PC-3 (cell line): ENCODE measurements at places on chromosomes 1 and 21. TPM values are rescaled to one million over a fixed set of nuclear protein-coding genes. Genes with fewer than 3 reads are reported as not detected.
A peak's percentile ranks its signal among the peaks of the same experiment; 100 is the strongest.

- H3K27ac ChIP-seq = no peak overlapping the region
- peak; percentile 76 for DNase-seq
- H3K4me3 ChIP-seq = peak overlapping the region; percentile 56
- H3K27me3 ChIP-seq = no peaks in the 10 kb centered on the region
Observed at GRCh38 chr1:62286786-62287224, 32.4 kb downstream of the KANK4 start.

DNA sequence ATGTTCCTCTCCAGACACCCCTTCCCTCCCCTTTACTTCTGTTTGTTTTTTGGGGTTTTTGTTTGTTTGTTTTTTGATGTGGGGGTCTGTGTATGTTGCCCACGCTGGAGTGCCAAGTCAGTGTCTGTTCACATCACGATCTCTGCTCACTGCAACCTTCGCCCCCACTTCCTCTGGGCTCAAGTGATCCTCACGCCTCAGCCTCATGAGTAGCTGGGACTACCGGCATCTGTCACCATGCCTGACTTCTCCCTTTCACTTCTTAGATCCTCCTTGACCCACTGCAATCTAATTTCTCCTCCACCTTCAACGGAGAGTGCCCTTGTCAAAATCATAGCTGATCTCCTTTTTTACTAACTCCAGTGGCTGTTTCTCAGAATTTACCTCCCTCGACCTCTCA is 100.7 kb upstream of the KIF26B start:
- no peaks in the 10 kb centered on the region for H3K4me1 ChIP-seq
- H3K36me3 ChIP-seq = no peaks in the 10 kb centered on the region
- H3K27ac ChIP-seq = no peak overlapping the region

The CD84 gene
- total RNA-seq = not detected in 2 replicates

The FCRL2 gene
- not detected in 2 replicates for total RNA-seq

DNA sequence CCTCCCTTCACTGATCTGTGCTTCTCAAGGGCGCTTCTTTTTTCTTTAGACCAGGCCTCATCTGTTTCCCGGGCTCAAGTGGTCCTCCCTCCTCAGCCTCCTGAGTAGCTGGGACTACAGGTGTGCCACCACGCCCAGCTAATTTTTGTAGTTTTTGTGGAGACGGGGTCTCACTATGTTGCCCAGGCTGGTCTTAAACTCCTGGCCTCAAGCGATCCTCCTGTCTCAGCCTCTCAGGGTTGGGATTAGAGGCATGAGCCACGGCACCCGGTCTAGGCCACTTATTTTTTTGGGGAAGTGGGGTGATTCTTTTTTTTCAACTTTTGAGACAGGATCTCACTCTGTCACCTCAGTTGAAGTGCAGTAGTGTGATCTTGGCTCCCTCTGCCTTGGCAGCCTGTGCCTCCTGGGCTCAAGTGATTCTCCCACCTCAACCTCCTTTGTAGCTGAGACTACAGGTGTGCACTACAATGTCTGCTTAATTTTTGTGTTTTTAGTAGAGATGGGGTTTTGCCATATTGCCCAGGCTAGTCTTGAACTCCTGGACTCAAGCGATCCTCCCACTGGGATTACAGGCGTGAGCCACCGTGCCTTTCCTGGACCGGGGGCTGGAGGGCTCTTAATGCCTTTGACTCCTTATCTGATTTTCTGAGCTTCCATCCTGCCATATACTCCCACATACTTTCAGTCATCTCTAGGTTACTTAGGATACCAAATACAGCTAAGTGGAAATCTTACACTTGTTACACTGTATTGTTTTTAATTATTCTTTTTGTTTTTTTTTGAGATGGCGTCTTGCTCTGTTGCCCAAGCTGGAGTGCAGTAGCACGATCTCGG is 18.9 kb downstream of the MFAP2 start:
- H3K36me3 ChIP-seq = no peaks in the 10 kb centered on the region
- no peaks in the 10 kb centered on the region for H3K27me3 ChIP-seq
- no peak overlapping the region for H3K27ac ChIP-seq
- DNase-seq = no peak
- peak overlapping the region; percentile 55; the same call in 1 of the 2 replicates for H3K4me3 ChIP-seq
- no peaks in the 10 kb centered on the region for H3K4me1 ChIP-seq

- H3K4me1 ChIP-seq = peaks cover 35% of the 10 kb centered on the region
- H3K27ac ChIP-seq = no peak overlapping the region
- no peaks in the 10 kb centered on the region for H3K36me3 ChIP-seq
- H3K4me3 ChIP-seq = no peak overlapping the region
- DNase-seq = no peak
Observed at GRCh38 chr1:64472040-64472376, 2.1 kb downstream of the CACHD1 start.

The HSPA6 gene
- total RNA-seq = 3.8 and 4.3 TPM in 2 replicates

DNA sequence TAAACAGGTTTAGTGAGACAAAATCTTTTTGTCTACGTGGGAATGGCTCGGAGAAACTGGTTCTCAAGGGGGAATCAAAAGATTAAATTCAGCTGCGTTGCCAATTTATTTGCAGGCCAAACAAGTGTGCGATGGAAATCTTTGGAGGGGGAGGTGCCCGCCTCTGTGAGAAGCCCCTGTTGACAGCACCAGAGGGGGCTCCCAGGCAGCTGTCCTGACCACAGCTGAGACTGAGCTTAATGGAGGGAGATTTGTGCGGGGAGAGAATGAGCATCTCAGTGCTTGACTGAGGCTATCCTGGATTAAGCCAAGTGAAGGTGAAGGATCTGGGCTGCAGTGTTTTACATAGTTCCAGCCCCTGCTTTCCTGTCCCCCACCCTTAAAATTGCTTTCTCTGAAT is 169.7 kb downstream of the ATG4C start:
- no peak overlapping the region for H3K27ac ChIP-seq
- H3K36me3 ChIP-seq = no peaks in the 10 kb centered on the region
- peaks cover 95% of the 10 kb centered on the region for H3K27me3 ChIP-seq
- DNase-seq = no peak
- no peaks in the 10 kb centered on the region for H3K4me1 ChIP-seq

DNA sequence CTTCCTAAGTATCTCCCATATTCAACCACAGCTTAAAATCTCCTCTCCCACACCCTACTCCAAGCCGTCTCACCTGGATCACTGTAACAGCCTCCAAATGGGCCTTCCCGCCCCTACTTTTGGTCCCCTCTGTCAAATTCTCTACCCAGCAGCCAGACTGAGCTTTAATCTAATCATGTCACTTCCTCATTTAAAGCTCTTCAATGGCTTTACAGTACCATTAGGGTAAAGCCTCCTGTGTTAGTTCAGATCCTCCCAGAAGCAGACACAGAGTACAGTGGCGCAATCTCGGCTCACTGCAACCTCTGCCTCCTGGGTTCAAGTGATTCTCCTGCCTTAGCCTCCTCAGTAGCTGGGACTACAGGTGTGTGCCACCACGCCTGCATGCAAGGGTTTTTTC is 46.8 kb upstream of the PSEN2 start:
- no peak overlapping the region for H3K27ac ChIP-seq
- no peak overlapping the region for H3K4me3 ChIP-seq
- H3K36me3 ChIP-seq = no peaks in the 10 kb centered on the region

DNA sequence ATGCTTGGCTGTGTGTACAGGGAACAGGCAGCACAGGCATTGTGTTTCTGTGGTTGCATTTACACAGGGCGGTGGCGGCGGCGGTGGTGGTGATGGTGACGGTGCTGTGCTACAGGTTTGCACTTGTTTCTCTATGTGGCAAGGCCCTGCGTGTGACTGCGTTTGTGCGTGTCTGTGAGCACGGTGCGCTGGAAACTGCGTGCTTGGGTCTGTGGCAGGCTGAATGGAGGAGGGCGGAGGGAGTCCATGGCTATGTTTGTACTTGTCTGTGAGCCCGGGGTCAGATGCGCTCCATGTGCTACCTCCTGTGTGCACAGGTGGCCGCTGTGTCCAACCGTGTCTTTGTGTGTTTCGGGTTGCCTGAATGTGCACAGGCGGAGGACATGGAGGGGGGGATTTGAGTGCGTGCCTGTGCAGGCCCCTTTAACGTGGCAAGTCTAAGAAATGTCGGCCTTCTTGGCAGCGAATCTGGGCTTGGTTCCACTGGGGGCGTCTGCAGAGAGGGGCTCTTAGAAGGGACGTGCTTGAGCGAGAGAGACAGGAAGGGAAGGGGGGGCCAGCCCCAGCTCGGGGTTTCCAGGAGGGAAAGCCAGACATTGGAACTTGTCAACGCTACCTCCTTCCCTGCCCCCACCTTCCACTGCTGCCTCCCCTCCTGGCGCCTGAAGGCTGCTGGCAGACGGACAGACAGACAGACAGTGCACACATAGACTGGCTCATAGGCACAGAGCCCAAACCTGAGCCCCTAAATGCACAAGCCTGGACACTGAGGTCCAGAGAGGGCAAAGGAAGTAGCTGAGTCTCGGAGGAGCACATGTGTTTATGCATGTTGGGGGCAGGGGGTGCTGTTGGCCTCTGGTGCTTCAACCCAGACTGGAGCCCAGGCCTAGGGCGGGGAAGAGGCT is 32.7 kb upstream of the WASF2 start:
- peak overlapping the region; percentile 48 for H3K27ac ChIP-seq
- peak overlapping the region; percentile 25; the same call in 1 of the 2 replicates for H3K4me3 ChIP-seq
- no peaks in the 10 kb centered on the region for H3K36me3 ChIP-seq
- H3K4me1 ChIP-seq = peaks cover 29% of the 10 kb centered on the region
- peak; percentile 35 for DNase-seq
- H3K27me3 ChIP-seq = no peaks in the 10 kb centered on the region

- DNase-seq = no peak
- no peak overlapping the region for H3K27ac ChIP-seq
- peaks cover 21% of the 10 kb centered on the region for H3K27me3 ChIP-seq
- no peak overlapping the region for H3K4me3 ChIP-seq
- no peaks in the 10 kb centered on the region for H3K36me3 ChIP-seq
Observed at GRCh38 chr1:157311730-157312081, 173.5 kb upstream of the ETV3 start.

The EDARADD gene
- total RNA-seq = 0.17 and 0.91 TPM in 2 replicates

The TMEM125 gene
- 8.6 and 9.8 TPM in 2 replicates for total RNA-seq

The TRIM67 gene
- total RNA-seq = not detected in 2 replicates

DNA sequence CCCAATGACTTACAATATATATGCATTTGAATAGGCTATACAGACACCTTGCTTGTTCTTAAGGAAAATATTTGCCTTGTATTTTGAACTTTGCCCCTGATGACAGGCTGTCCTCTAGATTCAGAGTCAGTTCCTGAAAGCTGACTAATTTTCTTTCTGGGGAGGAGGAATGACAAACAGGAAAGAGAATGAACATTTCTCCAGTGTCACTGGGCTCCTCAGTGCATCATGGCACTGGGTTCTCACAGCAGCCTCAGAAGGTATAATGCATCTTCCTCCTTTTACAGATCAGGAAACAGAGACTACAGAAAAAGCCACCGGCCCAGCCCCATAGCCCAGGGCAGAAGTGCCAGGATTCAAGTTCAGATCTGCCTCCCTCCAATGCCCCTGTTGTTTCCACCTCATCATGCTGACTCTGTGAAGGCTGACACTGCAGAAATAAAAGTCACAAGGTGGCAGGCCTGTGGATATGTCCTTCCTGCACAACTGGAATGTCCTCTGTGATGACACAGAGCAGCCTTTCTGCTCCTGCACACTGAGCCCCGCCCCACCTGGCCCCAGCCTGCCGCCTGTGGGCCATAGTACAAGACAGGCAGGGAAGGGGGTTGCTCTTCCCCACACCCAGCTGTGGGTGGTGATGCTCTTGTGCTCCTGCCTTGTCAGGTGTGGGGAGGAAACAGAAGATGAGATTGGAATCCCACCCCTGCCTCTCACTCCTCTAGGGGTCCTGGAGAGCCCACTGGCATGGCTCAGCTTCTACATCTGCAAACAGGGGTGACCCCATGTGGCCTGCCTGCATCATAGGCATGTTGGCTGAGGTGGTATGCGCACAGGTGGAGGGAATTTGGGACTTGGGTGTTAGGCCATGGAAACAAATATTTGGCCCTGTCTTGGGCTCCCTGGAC is 6.4 kb downstream of the TTC22 start:
- H3K27me3 ChIP-seq = no peaks in the 10 kb centered on the region
- H3K4me1 ChIP-seq = peaks cover 48% of the 10 kb centered on the region
- peak overlapping the region; percentile 98 for H3K27ac ChIP-seq
- H3K4me3 ChIP-seq = peak overlapping the region; percentile 36
- peak; percentile 84 for DNase-seq
- no peaks in the 10 kb centered on the region for H3K36me3 ChIP-seq

DNA sequence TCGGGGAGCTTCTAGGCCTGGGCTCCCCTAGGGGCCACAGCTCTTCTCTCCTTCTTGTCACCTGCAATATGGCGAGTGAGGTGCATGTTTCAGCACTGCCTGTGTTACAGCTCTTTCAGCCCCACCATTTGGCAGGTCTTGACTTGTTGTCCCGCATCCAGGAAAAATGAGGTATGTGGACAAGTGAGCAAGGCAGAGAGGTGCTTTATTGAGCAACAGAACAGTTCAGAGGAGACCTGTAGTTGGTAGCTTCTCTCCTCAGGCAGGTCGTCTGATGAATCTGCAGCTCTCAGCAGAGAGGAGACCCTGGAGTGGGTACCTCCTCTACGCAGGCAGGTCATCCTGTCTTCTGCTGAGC is 208.2 kb upstream of the USP25 start:
- H3K4me3 ChIP-seq = no peak overlapping the region
- H3K27ac ChIP-seq = no peak overlapping the region
- DNase-seq = no peak
- H3K36me3 ChIP-seq = no peaks in the 10 kb centered on the region

DNA sequence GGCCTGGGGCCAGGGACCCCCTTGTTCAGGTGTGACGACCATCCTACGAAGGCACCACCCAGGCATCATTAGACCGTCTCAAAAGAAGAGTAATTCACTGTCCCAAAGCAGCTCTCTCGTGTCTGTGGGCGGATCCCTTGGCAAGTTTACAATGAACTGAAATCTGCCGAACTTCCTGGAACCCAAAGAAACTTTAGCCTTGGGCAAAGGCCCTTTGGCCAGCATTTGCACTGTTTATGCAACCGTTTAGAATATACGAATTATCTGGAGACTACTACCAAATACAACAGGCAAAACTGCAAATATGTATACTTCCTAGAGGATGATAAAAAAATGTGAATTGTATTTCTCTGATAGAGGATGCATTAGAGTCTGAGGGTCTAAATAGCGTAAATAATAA is 1.4 kb upstream of the SOD1 start:
- peaks cover 38% of the 10 kb centered on the region for H3K4me1 ChIP-seq
- H3K36me3 ChIP-seq = peaks cover 10% of the 10 kb centered on the region; the same call in 1 of the 2 replicates
- H3K27me3 ChIP-seq = no peaks in the 10 kb centered on the region
- H3K27ac ChIP-seq = no peak overlapping the region

- no peaks in the 10 kb centered on the region for H3K27me3 ChIP-seq
- no peak overlapping the region for H3K27ac ChIP-seq
- no peak for DNase-seq
Observed at GRCh38 chr1:17542645-17543044, 3.1 kb downstream of the ARHGEF10L start.

- no peaks in the 10 kb centered on the region for H3K36me3 ChIP-seq
- H3K27me3 ChIP-seq = no peaks in the 10 kb centered on the region
- H3K27ac ChIP-seq = no peak overlapping the region
- H3K4me1 ChIP-seq = peaks cover under 1% of the 10 kb centered on the region; the same call in 1 of the 2 replicates
- DNase-seq = no peak
Observed at GRCh38 chr1:167899253-167899681, 14.7 kb downstream of the ADCY10 start.
